ENCODE measurements at places on chromosomes 11 and 22.

DNA sequence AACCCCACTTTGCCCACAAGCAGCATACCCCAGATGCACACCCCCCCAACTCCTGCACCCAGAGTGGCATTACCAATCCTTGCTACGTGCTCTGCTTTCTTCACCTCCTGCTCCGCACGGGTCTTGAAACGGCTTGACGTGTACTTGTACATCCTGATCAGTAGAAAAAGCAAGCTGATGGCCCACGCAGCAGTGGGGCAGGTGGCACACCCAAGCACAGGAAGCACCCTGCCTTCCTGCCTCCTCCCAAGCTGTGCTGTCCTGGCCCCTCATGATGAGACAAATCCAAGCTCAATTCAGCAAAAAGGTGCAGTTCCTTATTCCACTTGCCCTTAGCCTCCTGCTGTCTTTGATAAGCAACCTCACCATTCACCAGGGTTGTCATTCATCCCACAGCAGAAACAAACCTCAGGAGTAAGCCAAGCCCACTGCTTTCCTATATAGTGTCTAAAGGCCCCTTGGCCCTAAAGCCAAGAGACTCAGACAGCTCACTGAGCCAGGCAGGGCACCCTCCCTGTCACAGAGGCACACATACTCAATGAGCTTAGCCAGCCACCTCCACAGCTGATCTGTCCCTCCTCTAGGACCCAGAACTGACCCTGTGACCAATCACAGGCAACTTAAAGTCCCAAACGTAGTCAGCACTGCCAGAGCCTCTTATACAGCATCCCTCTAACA is 27.8 kb downstream of the MORC2 start:
- DNase-seq = peak; percentile 38

DNA sequence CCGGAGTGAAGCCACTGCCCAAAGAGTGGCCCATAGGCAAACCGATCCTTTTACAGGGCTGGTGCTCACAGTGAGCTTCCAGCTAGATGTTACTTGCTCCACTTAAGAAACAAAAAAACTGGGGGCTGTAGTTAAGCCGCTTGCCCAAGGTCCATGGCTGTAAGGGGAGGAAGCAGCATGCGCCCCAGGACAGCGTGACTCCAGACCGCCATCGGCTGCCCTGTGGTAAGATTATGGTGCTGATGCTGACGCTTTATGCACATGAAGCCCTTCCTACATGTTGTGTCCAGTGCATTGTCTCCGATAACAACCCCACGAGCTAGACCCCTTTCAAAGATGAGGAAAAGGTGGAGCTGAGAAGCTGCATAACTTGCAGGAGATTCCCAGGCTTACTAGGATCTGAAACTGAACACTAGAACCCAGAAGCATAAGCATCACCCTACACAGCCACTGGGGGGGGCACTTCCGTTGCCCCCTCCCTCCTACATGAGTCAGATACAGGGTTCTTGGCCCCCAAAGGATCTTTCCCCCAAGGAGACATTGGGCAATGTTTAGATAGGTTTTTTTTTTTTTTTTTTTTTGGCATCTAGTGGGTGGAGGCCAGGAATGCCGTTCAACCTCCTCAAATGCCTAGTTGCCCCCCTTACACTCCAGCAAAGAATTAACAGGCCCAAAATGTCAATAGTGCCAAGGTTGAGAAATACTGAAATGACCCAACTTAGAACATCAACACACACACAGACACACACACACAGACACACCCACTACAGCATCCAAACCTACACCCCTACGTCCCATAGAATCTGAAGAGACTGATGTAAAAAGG is 53.9 kb downstream of the MN1 start:
- no peak for DNase-seq

DNA sequence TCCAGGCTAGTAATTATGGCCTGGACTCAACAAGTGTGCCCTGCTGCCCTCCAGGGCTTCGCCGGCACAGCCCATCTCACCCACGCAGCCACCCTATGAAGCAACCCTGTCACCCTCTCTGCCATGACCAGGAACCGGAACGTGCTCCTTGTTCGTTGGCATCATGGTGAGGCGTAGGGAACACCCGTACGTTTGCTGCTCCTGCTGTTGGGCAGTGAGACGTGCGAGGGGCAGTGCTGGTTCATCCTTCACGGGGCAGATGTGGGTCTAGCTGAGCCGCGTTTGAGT is 20.7 kb downstream of the NADSYN1 start:
- no peak for DNase-seq

GRCh38 chr11:63937713-63938478 is 906 bp upstream of the NAA40 start:
- DNase-seq = no peak

DNA sequence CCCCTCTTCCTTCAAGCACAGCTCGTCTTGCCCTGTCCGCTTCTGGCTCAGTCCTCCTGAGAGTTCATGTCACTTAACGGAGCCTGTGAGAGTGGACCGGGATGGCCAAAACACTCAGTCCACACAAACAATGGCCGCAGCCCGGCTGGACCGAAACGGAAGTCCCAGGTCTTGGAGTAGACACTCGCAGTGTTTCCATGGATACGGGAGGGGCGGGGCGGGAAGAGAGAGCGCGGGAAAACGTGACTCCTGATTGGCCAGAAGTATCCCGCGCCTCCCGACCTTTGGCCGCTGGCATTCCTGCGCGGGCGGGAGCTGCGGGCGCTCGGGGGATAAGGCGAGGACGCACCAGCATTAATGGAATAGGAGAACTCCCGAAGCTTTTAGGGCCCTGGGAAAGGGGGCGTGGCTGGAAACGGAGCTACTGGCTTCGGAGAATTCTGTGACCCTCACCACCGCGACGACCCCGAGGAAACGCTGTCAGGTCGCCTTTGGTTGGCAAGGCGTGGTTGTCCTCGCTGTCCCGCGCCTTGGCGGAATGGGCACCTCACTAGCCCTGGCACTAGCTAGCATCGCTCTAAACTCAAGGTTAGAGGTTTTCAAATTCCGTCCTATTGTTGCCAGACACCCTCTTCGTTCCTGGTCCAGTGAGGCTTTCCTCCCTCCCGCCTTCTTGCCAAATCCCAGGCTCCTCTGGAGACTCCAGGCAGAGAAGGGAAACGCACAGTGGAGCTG is at the start of the genes NLRP14 and ZNF214:
TSS of gene NLRP14 (plus strand) at position 297 of the 735 bp plus-strand sequence. CDS start 18,108 bp downstream, outside the sequence.
TSS of gene ZNF214 (minus strand) at position 164 of the 735 bp plus-strand sequence. CDS start 17,511 bp downstream, outside the sequence.
- no peak for DNase-seq

DNA sequence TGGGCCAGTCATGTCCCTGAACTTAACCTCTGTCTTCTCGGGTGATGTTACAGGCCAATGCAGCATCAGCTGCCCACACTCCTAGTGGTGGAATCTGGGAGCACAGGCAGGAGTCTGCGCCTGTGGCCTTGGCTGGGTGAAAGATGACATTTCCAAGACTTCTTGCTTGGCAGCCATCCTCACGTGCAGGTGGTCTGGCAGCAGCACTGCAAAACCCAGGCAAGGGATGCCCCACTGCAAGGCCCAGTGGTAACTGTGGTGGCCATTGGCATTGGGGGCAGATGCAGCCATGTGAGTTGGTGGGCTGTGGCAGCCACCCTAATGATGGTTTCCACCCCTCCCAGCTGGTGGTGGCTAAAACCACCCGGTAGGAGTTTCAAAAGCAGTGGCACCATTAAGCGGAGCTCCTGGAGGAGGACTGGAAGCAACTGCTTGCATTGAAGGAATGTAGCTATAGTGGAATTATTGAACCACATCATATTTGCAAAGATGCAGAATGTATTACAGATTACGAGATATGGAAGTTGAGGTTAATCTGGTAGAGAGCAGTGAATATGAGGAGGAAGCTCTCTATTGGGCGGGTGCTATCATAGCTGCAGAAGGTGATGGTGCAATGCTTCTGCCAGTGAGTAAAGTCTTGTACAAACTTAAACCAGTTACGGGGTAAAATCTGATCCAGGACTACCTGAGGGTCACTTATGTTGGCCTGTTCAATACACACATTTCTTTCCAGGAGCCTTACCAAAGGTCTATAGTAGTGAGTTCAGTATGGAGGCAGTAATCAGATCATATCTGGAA is 120.7 kb upstream of the TOP3B start:
- DNase-seq = no peak

DNA sequence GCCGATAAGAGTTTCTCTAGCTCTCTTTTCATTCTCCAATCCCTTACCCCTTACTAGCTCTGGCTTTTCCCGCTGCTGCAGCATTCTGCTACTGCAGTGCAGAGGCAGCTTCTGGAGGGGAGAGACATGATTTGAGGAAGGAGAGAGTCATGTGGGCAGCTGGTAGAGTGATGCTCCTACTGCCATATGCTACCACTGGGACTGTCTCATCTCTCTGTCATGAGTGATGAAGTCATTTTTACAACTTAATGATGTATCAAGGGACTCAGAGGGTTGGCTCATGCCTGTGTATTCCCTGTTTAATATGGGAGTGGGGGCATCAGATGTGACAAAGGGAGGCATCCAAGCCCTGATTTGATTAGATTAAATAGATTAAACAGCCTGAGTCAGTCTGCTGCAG is 11.3 kb downstream of the SLC17A6 start:
- no peak for DNase-seq

GRCh38 chr11:1548221-1549070 is 23.6 kb downstream of the DUSP8 start:
- DNase-seq = no peak

- DNase-seq = no peak
These were observed 57.0 kb downstream of the PDE2A start for GRCh38 chr11:72617080-72617762.

- no peak for DNase-seq
These were observed 191.6 kb upstream of the PGR start for GRCh38 chr11:101321222-101321621.

DNA sequence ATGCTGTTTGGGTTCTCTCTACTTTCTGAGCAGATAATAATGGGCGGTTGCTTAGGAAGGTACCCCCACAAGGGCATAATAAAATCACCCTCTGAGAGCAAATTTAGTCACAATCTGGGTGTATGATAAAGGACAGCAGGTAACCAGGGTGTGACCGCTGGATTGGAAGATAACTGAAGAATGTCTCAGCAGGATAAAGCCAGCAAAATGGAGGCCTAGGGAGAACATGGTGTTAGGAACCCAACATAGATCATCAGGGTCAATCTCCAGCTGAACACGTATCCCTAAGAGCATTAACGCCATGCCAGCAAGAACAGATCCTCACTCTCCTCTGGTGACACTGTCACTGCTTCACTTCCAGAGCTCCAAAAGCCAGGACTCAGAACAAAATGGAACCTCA is 64.5 kb upstream of the SCUBE2 start:
- no peak for DNase-seq

- no peak for DNase-seq
These were observed 687.8 kb downstream of the FAM181B start for GRCh38 chr11:82045748-82046457.

GRCh38 chr11:112584672-112585071 is 324.0 kb upstream of the PLET1 start:
- no peak for DNase-seq

DNA sequence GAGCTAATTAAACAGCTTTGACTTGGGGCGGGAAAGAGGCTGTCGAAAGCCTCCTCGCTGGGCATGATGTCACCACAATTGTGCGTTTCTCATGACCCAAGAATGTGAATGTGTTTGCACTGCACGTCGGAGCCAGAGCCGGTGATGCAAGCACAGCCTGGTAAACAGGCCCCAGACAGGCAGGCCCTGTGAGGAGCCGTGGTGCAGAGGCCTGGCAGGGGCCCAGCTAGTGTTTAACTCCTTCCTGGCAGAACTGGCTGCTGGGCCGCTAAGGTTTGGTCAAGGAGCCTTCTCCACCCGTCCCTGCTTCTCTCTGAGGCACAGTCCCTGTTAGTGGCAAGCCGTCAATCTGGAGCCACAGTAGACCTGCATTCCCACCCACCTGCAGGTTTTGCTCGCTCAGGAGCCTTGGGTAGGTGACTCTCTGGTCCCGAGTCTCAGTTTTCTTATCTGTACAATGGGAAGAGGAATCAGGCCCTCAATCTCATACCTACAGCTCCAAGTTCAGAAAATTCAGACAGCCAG is 25.4 kb upstream of the SMTN start:
- no peak for DNase-seq

- DNase-seq = no peak
These were observed 10.0 kb upstream of the FAM83F start for GRCh38 chr22:39984746-39985145.

DNA sequence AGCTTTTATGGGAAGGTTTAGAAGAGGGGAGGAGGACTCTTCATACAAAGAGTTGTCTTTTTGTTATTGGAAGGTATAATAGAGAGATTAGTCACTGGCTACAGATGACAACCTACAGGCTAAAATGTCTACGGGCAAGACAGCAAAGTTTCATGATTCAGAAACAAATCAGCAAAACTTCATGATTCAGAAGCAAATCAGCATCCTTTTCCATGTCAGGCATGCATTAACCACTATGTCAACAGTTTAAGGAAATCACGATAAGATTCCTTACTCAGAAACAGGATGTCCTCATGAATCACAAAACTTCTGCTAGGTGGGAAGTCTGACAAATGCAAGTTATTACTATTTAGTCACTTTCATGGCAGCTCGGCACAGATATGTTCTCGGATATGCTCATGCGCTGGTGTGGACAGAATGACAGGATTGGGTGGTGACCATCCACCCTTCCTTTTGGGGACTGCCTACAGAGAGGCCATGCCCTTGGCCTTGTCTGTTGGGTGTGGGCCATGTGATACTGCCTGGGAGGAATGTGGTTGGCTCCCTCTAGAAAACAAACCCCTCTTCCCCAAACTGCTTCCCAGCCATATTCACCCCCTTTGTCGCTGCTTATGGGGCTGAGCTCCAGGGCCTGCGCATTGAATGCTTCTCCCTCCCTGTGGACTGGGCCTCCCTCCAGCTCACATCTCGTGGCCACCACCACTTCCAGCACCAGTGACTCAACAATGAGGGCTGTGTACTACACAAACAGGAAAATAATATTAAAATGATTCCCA is 10.1 kb downstream of the C11orf91 start:
- no peak for DNase-seq

DNA sequence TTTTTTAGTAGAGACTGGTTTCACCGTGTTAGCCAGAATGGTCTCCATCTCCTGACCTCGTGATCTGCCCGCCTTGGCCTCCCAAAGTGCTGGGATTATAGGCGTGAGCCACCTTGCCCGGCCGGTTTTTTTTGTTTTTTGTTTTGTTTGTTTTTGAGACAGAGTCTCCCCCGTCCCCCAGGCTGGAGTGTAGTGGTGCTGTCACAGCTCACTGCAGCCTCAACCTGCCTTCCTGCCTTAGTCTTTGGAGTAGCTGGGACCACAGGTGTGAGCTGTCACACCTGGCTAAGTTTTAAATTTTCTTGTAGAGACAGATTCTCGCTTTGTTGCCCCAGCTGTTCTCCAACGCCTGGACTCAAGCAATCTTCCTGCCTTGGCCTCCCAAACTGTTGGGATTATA is 3.2 kb downstream of the PPIL2 start:
- no peak for DNase-seq

GRCh38 chr11:70894566-70895365 is 357.6 kb downstream of the SHANK2 start:
- no peak for DNase-seq

GRCh38 chr11:61297746-61298145 is 2.6 kb upstream of the VWCE start:
- no peak for DNase-seq

GRCh38 chr11:120978701-120979100 is 45.2 kb upstream of the TBCEL start:
- DNase-seq = no peak

DNA sequence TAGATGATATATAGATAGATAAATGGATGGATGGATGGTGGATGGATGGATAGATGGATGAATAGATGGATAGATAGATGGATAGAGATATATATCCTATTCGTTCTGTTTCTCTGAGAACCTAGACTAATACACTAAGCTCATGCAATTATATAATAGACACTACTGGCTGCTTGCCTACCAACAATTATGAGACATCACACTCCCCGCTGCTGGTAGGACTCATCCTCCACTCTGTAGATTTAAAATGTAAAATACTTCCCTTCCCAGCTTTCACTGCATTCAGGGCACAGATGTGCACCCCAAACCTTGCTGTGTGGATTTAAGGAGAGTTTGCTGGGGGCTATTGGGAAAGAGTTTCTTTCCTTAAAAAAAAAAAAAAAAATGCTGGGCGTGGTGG is 28.3 kb upstream of the RCN1 start:
- no peak for DNase-seq

Measured in activated T-cell treated with anti-CD3 and anti-CD28 coated beads for 1 hour (primary cell).